IMR-90 (cell line): ENCODE measurements at places on chromosomes 3 and 15. TPM values are rescaled to one million over a fixed set of nuclear protein-coding genes. Genes with fewer than 3 reads are reported as not detected.

DNA sequence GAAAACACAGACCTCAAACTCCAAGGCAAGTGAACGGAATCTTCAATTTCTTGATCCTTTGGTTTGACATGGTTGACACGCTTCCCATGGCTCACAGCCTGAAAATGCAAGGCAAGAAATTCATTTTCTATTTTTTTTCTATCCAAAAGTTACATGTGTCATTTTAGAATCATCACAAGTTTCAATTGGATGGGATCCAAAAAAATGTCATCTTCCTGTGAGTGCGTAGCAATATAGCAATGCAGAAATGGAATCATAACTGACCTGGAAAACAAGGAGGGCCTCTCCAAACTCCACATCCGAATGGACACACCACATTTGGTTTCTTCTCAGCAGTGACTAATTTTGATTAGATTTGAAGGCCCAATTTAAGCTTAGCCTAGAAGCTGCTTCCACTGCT lies 175.8 kb upstream of the ATP11B start:
- no peak for DNase-seq

GRCh38 chr15:78904599-78905358 lies 32.1 kb downstream of the MORF4L1 start:
- DNase-seq: no peak

DNA sequence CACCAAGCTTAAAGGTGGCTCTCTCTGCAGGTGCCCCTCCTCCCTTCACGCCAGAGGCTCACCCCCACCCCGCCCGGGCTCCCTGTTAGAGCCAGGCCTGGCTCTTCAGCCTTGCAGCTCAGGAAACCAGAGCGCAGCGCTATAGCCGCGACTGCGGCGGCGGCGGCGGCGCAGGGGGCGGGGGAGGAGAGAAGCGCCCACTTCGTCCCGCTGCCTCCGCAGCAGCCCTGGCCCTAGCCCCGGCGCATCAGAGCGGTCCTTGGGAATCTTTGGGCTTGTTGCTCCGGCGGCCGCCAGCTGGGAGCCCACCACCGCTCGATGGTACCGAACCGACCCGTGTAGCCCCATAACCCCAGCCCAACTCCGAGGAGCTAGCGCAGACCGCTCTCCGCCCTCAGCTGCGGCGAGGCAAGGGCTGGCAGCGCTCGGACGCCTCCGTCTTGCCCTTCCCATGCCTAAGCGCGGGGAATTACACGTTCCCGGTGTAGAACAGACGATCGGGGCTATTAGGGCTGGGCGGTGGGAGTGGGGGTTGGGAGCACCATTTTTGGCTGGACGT lies 1.2 kb downstream of the RASGRF1 start:
- DNase-seq: no peak

- DNase-seq: peak; percentile 1
Observed at GRCh38 chr15:89704411-89704810, 13.8 kb downstream of the WDR93 start.

The EPB42 gene
- total RNA-seq: not detected in 2 replicates

DNA sequence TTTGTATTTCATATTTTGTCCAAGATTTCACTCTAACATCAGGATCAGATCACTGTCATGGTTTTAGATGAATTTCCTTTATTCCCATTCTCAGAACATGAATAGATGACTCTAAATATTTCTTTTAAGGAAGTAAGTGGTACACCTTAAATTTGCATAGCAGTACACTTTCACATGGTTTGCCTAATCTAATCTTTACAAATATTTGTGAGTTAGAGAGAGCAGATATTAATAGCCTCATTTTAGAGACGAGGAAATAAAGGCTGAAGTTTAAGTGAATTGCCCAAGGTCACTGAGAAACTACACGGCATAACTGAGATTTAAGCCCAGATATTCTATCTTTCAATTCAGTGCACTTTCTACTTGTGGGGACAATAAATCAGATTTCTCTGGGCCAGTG lies 14.2 kb downstream of the TERC start:
- DNase-seq: no peak

DNA sequence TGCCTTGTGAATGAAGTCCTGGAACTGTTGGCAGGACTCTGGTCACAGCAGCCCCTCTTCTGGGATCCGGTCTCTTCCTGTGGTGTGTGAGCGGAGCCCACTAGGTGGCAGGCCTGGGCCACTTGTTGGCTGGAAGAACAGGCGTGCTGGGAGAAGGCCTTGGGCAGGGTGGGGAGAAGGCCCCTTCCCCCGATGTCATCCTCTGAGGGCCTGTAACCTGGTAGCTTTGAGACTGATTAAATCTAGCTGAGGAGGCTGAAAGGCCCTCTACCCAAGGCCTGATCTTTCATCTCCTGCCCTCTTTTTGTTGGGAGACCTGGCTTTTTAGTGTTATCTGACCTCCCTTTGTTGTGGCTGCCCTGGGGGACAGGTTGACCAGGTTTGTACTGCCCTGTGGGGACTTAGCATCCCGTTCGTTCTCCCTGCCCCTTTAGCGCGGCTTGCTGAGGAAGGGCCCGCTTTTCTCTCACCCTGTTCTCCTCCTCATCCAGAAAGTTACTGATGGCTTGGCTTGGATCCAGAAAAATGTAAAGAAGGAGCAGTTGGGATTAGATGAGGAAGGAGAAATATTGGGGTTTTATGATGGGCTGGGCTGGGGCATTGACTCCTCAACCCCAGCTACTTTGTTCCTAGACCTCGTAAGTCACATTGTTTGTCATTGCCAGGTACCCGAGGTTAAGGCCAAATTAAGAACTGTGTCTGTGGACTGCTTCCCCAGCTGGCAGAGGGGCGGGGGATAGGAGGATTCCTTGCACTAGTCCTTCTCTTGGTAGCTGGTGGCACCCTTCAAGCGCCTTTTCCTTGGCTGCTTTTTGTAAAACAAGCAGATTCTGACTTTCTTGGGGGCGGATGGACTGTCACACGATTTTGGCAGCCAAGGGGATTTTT lies 48.5 kb downstream of the CHCHD6 start:
- peak; percentile 78 for DNase-seq

- peak; percentile 77 for DNase-seq
Observed at GRCh38 chr15:33722005-33722672, 246.2 kb upstream of the CHRM5 start.

GRCh38 chr3:122377975-122378374 lies 5.1 kb downstream of the MIX23 start:
- DNase-seq: no peak

GRCh38 chr3:48119505-48120193 lies 68.6 kb downstream of the CDC25A start:
- peak; percentile 55 for DNase-seq

DNA sequence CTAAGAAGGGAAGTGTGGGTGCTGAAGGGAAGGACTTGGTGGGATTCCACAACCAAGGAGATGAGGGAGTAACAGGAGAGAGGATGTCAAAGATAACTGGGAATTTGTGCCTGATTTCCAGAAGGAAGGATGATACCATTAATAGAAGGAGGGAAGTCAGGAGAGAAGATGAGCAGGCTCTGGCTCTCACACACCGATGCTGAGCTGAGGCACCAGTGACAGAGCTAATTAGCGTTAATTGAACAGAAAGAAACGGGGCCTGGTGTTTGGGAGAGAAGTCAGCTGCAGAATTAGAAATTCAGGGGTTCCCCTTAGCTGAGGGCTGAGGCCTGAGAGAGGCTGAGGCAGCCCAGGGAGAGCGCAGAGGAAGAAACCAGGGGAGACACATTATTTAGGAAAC lies 11.9 kb upstream of the PDIA5 start:
- DNase-seq: no peak

GRCh38 chr3:133213937-133214336 lies 175.7 kb downstream of the TMEM108 start:
- DNase-seq: no peak

DNA sequence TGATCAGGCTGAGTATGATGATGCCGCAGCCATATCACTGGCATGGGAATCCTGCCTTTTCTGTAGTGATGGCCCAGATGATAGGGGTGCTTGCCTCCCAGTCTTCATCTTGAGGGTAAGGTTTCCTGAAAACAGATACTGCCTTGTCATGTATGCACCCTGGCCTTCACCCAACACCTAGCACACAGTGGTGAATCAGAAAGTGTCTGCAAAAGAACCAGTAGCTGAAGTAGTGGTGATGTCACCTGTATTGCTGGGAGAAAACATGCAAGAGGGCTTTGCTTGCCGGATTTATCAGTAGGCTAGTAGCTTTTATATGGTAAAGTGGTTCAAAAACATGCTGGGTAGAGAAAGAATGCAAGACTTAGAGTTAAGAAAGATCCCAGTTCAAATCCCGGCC lies 419.8 kb upstream of the WNT5A start:
- DNase-seq: peak; percentile 12

The ADAMTS9 gene
- 1.1 TPM in 2 replicates for total RNA-seq
